ENCODE measurements at places on chromosomes 2 and 18.

DNA sequence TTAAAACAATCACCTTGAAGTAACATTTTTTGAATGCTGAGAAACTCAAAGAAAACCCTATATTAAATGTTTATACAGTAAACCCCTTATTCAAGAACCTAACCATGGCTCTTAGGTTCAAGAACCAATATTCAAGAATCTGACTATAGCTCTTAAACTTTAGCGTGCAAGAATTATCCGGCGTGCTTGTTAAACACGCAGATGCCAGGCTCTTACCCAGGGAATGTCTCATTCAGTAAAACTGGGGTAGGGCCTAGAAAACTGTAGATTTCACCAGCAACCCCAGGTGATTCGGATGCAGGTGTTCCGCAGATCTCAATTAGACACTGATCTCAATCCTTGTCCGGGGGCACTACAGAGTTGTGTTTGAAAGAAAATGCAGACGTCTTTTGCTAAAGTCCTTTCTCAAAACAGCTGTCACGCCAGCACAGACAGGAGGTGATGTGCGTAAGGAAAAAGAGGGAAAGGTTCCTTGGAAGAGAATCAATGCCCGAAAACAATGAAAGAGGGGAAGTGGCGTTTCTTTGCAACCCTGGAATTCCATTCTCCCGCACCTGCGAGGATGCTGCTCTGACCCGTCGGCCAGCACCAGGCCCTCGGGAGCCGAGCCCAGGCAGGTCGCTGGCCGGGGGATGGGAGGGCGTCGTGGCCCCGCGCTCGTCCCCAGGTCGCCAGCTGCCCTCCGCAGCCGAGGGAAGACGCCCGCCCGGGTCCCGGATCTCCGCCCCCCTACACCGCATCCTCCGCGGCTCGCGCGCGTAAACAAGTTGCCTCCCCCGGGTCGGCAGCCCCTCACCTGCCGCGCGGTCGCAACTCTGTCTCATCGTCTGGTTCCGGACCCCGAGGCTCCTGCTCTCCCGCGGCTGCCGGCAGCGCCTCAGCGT, 851 bp downstream of the EIF2AK3 start:
- DNase-seq: peak; percentile 14

GRCh38 chr2:26838121-26838906, 9.6 kb upstream of the DPYSL5 start:
- no peak for DNase-seq

GRCh38 chr2:23988371-23988770, 21.5 kb upstream of the MFSD2B start:
- no peak for DNase-seq

- no peak for DNase-seq
Observed at GRCh38 chr2:101412092-101412694, 24.9 kb upstream of the CREG2 start.

- no peak for DNase-seq
Observed at GRCh38 chr2:64649013-64649484, 4.7 kb downstream of the SERTAD2 start.

DNA sequence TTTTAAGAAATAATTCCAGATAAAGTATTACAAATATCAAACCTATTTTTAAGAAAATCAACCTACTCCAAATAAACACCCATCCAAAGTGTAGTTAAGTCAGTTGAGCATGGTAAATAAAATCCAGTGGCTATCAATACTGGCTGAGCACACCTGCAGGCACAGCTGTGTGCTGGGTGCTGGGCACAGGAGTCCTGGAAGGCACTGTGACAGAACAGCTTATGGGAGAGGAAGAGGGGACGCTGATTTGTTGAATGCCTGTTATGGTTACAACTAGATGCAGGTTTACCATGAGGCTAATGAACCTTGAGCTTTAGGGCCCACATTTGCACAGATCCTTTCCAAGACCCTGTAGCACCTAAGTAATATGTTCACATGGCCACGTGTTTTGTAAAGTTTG, 202.7 kb downstream of the MTX2 start:
- no peak for DNase-seq

DNA sequence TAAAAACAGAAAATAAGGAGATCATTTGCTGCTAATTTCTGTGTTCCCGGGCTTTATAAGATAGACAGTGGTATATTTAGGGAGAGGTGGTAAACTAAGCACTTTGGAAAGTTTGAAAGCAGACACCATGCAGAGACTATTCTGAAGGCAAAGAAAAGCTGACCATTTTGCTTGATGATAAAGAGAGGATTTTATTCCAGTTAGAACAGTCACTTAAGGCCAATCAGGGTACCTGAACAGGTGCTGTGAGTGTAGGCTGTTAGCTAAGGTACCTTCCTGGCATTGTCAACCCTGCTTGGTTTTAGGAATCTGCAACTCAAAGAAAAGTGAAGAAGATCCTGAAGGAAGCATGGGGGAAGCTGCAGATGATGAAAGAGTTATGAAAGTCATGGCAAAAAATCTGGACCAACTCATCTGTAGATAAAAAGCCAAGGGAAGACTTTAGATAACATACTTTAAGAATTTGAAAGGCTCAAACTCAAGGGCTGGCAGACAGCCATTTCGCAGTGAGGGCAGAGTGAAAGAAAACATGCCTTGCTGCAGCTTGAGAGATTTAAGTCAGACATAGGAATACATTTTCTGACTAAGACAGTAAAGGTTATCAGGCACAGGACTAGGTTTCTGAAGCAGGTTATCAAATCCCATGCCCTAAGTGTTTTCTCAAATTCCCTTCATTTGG, 80.1 kb upstream of the ARL5A start:
- no peak for DNase-seq

- no peak for DNase-seq
Observed at GRCh38 chr2:219314804-219315468, 5.7 kb upstream of the PTPRN start.

DNA sequence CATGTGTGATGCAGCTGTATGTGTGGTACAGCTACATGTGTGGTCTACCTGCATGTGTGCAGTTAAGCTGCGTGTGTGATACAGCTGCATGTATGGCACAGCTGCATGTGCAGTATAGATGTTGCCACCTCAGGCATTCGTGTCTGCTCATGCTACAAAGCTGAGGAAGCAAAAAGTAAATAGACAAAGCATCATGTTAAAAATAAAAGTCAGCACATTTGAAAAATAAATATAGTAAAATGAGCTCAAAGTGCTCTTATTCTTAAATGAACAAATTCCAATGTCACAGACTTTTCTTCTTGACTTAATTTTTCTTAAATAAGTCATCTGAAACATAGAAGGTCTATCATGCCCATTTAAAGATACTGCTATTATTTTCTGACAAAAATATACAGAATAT, 519.3 kb upstream of the SOX11 start:
- DNase-seq: no peak

DNA sequence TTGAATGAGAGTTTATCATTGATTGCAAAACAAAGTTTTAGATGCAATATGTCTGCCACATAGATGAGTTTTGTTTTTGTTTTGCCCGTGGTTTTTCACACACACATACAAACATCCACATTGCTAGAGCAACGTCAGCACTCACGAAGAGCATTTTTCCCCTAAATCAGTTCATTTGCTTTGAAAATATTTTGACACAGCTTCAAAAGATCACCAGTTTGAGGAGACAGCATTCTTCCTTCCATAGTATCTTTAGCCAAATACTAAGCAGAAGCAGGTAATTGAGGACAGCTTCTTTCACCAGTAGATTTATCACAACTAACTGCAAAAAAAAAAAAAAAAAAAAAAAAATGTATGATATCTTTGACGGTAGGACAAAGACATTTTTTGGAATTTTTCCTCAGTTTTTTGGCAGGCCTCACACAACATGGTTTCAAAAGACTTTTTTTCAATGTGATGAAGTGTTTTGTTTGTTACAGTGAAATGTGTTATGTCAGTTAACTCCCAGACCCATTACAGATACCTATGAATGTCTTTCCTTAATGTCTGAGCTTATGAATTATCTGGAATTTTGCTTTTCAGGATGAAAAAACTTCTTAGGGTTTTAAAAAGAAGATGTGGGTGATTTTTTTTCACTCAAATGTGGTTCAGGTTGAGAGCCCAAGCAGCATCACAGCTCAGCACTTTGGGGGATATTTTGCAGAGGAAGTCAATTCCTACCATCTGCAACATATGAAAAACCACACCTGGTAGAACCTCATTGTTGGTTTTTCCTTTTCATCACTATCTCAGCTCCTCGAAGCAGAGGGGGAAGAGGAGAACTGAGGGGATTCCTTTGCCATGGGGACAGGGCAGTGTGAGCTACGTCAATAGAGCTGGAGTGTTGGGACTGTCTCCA, 31.6 kb downstream of the AOX1 start:
- no peak for DNase-seq

DNA sequence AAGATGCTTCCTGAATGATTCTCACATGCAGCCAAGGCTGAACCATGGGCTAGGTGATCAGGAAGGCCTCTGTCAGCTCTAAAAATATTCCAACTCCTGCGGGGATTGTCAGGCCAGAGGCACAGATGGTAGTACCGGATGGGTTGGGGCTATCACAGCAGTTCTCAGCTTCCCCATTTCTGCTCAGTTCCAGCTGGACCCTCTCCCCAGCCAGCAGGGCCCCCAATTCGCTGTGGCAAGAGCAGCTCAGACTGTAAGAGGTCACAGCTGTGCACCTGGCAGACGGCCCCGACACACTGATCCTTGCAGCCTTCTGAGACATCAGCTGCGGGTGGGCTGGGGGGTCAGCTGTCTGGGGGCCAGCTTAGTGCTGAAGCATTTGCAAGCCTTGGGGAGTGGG, 43.6 kb upstream of the TCF7L1 start:
- DNase-seq: no peak

- DNase-seq: peak; percentile 64
Observed at GRCh38 chr2:64975232-64975821, 13.9 kb upstream of the SLC1A4 start.

DNA sequence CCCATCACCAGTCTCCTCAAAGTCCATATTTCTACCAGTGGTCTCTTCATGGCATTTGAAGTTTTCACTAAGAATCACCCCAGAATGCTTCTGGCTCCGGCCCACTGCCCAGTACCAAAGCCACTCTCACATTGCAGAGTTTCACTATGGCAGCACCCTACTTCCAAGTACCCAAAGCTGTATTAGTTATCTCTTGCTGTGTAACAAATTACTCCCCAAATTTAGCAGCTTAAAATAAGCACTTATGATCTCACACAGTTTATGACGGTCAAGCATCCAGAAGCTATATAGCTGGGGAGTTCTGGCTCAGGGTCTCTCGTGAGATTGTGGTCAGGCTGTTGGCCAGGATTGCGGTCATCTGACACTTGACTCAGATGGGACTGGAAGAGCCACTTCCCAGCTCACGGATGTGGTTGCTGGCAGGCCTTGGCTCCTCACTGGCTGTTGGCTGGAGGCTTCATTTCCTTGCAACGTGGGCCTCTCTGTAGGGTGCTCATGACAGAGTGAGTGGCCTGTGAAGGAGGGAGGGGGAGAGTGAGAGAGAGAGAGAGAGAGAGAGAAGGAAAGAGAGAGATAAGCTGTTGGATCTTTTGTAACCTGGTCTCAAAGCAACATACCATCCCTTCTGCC, 189.5 kb downstream of the CTIF start:
- DNase-seq: no peak

GRCh38 chr2:130728007-130728454, 839 bp upstream of the GPR148 start:
- DNase-seq: no peak

GRCh38 chr2:216687646-216688045, 7.7 kb downstream of the IGFBP5 start:
- DNase-seq: no peak

- DNase-seq: no peak
Observed at GRCh38 chr2:28378679-28379584, 13.7 kb upstream of the FOSL2 start.

DNA sequence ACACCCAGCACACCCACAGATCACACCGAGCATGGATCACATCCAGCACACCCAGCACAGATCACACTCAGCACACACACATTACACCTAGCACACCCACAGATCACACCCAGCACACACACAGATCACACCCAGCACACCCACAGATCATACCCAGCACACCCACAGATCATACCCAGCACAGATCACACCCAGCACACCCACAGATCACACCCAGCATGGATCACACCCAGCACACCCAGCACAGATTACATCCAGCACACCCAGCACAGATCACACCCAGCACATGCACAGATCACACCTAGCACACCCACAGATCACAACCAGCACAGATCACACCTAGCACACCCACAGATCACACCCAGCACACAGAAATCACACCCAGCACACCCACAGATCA, 118.6 kb downstream of the DYSF start:
- DNase-seq: no peak

GRCh38 chr2:98795891-98796676, 65.2 kb upstream of the MGAT4A start:
- DNase-seq: no peak

DNA sequence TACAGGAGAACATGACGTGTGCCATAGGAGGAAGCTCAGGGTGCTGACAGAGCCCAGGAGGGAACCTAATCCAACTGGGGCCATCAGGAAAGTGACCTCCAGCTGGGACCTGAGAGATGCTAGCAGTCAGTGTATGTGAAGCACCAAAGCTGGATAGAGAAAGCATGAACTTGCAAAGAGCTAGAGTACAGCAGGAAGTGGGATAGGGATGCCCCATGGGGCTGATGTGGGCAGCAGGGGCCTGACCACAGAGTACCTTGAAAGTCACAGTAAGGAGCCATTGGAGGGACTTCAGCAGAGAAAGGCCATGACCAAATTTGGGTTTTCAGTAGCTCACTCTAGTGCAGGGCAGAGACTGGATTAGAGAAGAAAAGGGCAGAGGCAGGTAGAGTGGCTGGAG, 91.6 kb upstream of the TTC39C start:
- DNase-seq: no peak

DNA sequence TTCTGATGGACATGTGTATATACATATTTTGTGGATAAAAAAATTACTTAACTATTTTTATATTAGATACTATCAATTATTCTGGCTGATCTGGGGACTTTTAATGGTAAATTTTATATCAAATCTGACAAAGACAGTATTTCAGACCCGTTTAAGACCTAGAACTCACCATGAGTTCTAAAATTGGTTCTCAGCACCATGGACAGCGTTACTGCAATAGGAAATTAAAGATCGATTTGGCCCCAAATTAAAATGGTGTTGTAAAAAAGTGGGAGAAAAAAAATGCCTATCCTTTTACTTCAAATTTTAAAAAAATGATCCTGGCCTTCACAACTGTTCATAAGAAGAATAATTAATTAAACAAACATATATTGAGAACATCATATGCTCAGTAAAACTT, 919 bp upstream of the SCN2A start:
- no peak for DNase-seq

DNA sequence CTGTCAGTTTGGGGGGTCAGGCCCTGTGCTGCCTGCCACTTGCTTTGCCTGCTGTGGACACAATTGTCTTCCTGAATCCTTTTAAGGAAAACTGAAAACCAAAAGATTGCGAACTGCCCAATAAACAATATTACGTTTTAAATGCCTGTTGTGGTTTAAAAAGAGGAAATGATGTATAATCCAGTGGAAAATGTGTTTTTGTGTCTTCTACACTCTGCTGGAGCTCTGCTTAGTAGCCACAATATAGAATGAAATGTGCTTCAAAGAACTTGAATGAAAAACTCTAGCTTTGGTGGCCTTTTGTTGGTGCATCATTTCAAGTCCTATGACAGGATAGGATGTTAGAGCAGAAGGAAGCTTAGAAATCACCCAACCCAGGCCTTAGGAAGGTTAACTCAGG, 23.2 kb upstream of the CABYR start:
- no peak for DNase-seq

Measured in pons (tissue), 1 donor.